ENCODE measurements at places on chromosomes 7 and 10. TPM values are rescaled to one million over a fixed set of nuclear protein-coding genes. Genes with fewer than 3 reads are reported as not detected.

The GDF2 gene
- not detected for total RNA-seq

The MARCHF5 gene
- total RNA-seq = 41.2 TPM

The C10orf53 gene
- total RNA-seq = not detected

The PNLIP gene
- not detected for total RNA-seq

The HMX3 gene
- total RNA-seq = not detected

The CRYGN gene
- total RNA-seq = not detected

The CYP3A5 gene
- not detected for total RNA-seq

The CHRM2 gene
- not detected for total RNA-seq

The C7orf33 gene
- not detected for total RNA-seq

The TMEM213 gene
- total RNA-seq = not detected

The MKX gene
- total RNA-seq = 0.14 TPM

The CCDC3 gene
- total RNA-seq = 1.4 TPM

The IGFBP3 gene
- 4.8 TPM for total RNA-seq

The CARD11 gene
- total RNA-seq = 1.1 TPM

The HEPACAM2 gene
- not detected for total RNA-seq

The ZNF736 gene
- 11.2 TPM for total RNA-seq

The AGMO gene
- 1.9 TPM for total RNA-seq

The VAX1 gene
- not detected for total RNA-seq

The UCN3 gene
- not detected for total RNA-seq

The SPDYE11 gene
- total RNA-seq = not detected

The CREB5 gene
- 1.5 TPM for total RNA-seq

All from dermis blood vessel endothelial cell (primary cell).